Stimulated activated naive B cell treated with anti-CD40 and anti-IgM and Interleukin-4, amounts not matched to agents 10 μg/mL and 1 μg/mL and 100 μg/mL, for 72 hours (primary cell): ENCODE measurements at places on chromosomes 2 and 18.
A peak's percentile ranks its signal among the peaks of the same experiment; 100 is the strongest.

- H3K4me3 ChIP-seq: no peak overlapping the region
- H3K4me1 ChIP-seq: peaks cover 21% of the 10 kb centered on the region
- no peak for DNase-seq
Observed at GRCh38 chr2:169839954-169840746, 12.9 kb downstream of the UBR3 start.

DNA sequence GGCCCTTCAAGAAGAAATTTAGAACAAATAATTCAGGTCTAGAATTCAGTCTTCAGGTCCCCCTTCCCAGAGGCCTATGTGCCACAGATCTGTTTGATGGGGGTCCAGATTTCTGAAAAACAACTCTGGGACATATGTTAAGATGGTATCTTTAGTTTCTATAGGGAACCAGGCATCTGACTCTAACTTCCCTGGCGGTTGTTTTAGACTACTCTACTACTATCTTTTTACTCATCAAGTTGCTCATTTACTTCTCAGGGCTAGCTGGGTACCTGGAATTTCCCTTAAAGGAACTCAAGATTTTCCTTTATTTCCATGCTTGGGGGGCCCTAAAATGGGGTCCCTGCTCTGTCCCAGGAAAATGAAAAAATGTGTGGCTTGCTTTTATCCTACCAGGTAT lies 114.7 kb upstream of the RAB6C start:
- H3K4me3 ChIP-seq: no peak overlapping the region
- DNase-seq: no peak
- no peaks in the 10 kb centered on the region for H3K4me1 ChIP-seq
- no peaks in the 10 kb centered on the region for H3K36me3 ChIP-seq
- H3K27ac ChIP-seq: no peak overlapping the region

- no peaks in the 10 kb centered on the region for H3K27me3 ChIP-seq
- peaks cover 32% of the 10 kb centered on the region for H3K4me1 ChIP-seq
- peaks cover 18% of the 10 kb centered on the region for H3K36me3 ChIP-seq
- DNase-seq: no peak
Observed at GRCh38 chr2:27946530-27947060, 56.1 kb downstream of the BABAM2 start.

- no peaks in the 10 kb centered on the region for H3K36me3 ChIP-seq
- H3K4me1 ChIP-seq: peaks cover 16% of the 10 kb centered on the region
- H3K4me3 ChIP-seq: peak overlapping the region; percentile 99
- no peak overlapping the region for H3K27ac ChIP-seq
Observed at GRCh38 chr2:15562354-15563031, 1.4 kb upstream of the NBAS start.

GRCh38 chr2:29012211-29012681 lies 31.1 kb downstream of the TOGARAM2 start:
- no peaks in the 10 kb centered on the region for H3K36me3 ChIP-seq
- peaks cover 18% of the 10 kb centered on the region for H3K27me3 ChIP-seq
- peak overlapping the region; percentile 82 for H3K27ac ChIP-seq
- peak overlapping the region; percentile 68 for H3K4me3 ChIP-seq
- H3K4me1 ChIP-seq: peaks cover 66% of the 10 kb centered on the region

- DNase-seq: no peak
- no peak overlapping the region for H3K4me3 ChIP-seq
- H3K27me3 ChIP-seq: peaks cover 5% of the 10 kb centered on the region
- no peak overlapping the region for H3K27ac ChIP-seq
Observed at GRCh38 chr18:62396967-62397366, 71.9 kb downstream of the TNFRSF11A start.

DNA sequence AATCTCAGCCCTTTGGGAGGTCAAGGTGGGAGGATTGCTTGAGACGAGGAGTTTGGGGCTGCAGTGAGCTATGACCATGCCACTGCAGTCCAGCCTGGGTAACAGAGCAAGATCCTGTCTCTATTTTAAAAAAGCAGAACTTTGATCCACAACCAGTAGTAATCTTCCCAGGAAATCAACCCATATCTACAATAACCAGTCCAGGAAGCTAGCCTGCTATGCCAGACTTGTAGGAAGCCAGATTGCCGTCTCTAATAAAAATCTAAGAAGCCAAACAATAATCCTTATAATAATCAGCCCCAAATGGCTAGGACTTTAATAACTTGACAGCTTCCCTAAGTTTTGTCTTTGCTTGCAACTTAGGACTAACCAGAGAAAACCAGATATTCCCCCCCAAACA lies 9.0 kb upstream of the ALMS1 start:
- H3K27ac ChIP-seq: no peak overlapping the region
- H3K4me3 ChIP-seq: no peak overlapping the region
- no peak for DNase-seq
- no peaks in the 10 kb centered on the region for H3K4me1 ChIP-seq

- H3K36me3 ChIP-seq: no peaks in the 10 kb centered on the region
- no peak overlapping the region for H3K4me3 ChIP-seq
- no peaks in the 10 kb centered on the region for H3K4me1 ChIP-seq
- H3K27me3 ChIP-seq: peaks cover 15% of the 10 kb centered on the region
Observed at GRCh38 chr2:29351916-29352591, 236.8 kb downstream of the CLIP4 start.

DNA sequence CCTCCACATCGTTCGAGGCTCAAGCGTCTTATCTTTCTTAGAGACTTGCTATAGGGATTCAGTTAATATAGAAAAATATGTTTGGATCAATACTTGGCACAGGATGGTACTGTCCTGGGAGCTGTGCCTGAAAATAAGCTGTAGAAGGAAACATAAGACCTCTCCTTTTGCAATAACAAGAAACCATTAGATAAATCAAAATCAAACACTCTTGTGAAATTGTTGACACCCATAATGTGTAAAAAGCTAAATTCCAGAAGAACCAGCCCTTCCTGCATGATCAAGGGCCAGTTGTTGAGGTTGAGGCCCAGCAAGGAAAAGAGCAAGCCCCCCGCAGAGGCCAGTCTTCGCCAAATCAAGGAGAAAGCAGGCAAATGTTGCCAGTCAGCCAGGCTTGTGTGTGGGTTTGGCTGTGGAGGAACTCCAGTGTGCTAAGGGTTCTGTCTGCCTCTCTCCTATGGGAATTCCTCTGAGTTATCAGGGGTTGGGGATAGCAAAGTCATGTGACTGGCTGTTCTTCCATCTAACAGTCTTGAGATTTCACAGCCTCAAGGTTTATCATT lies 185.7 kb downstream of the ACKR3 start:
- peaks cover 4% of the 10 kb centered on the region for H3K4me1 ChIP-seq
- H3K36me3 ChIP-seq: no peaks in the 10 kb centered on the region
- no peak overlapping the region for H3K27ac ChIP-seq
- no peak for DNase-seq

DNA sequence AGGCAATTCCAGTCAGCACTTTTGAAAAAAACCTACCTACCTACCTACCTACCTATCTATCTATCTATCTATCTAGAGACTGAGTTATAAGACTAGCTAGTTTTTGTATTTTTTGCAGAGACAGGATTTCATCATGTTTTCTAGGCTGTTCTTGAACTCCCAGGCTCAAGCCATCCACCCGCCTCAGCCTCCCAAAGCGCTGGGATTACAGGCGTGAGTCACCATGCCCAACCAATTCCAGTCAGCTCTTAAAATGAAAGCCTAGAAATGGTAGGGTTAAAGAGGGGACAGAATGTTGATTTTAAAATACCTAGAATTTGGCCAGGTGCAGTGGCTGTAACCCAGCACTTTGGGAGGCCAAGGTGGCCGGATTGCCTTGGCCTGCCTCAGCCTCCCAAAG lies 19.1 kb downstream of the MSH2 start:
- no peaks in the 10 kb centered on the region for H3K4me1 ChIP-seq
- peaks cover 25% of the 10 kb centered on the region for H3K36me3 ChIP-seq
- no peaks in the 10 kb centered on the region for H3K27me3 ChIP-seq
- no peak for DNase-seq
- H3K27ac ChIP-seq: no peak overlapping the region

DNA sequence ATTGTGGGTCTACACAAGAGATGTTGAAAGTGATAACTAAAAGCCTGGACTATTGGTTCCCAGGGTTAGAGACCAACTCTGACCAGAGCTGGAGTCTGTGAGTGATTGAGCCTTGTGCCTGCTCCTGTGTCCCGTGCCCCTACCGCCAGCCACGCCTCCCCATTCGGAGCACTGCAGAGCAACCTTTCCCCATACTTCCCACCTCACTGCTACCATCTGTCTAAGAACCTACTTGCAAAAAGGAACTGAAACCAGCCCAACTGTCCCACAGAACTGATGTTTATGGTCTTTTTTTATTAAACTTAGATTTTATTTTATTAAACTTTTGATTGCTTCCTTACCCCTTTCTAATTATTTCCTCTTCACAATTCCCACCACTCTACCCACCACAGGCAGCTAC lies 300.3 kb upstream of the MGAT5 start:
- no peaks in the 10 kb centered on the region for H3K36me3 ChIP-seq
- H3K27me3 ChIP-seq: no peaks in the 10 kb centered on the region
- peak; percentile 47 for DNase-seq
- no peak overlapping the region for H3K27ac ChIP-seq

- H3K4me3 ChIP-seq: no peak overlapping the region
- no peak for DNase-seq
Observed at GRCh38 chr18:39415471-39415870, 1849.9 kb upstream of the CELF4 start.

DNA sequence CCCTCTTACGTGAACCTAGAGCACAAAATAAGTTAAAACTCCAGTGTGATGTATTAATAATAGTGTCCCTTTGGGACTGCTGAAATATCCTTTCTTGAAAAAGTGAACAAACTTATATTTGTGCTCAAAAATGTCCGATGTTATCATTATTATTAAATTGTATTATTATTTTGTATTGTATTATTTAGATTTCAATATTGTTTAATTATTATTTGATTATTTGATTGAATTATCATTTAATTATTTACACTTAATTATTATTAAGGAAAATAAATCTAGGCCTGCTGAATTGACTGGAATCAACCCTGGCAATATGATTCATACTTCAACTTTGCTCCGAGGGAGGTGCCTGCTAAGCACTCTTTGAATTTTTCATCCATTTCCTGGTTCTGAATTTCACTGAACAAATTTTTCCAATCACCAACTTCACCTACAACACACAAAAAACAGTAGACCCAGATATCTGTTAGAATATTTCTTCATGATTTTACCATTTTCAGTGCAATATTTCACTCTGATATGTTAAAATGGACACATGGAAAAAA lies 10.9 kb upstream of the EIF2AK2 start:
- no peaks in the 10 kb centered on the region for H3K27me3 ChIP-seq
- no peak overlapping the region for H3K4me3 ChIP-seq
- DNase-seq: no peak
- peaks cover 5% of the 10 kb centered on the region for H3K36me3 ChIP-seq
- H3K27ac ChIP-seq: no peak overlapping the region

GRCh38 chr2:42799881-42800280 lies 7.5 kb upstream of the HAAO start:
- H3K27me3 ChIP-seq: no peaks in the 10 kb centered on the region
- H3K4me3 ChIP-seq: no peak overlapping the region
- peaks cover 13% of the 10 kb centered on the region for H3K36me3 ChIP-seq
- peaks cover 19% of the 10 kb centered on the region for H3K4me1 ChIP-seq
- no peak overlapping the region for H3K27ac ChIP-seq

DNA sequence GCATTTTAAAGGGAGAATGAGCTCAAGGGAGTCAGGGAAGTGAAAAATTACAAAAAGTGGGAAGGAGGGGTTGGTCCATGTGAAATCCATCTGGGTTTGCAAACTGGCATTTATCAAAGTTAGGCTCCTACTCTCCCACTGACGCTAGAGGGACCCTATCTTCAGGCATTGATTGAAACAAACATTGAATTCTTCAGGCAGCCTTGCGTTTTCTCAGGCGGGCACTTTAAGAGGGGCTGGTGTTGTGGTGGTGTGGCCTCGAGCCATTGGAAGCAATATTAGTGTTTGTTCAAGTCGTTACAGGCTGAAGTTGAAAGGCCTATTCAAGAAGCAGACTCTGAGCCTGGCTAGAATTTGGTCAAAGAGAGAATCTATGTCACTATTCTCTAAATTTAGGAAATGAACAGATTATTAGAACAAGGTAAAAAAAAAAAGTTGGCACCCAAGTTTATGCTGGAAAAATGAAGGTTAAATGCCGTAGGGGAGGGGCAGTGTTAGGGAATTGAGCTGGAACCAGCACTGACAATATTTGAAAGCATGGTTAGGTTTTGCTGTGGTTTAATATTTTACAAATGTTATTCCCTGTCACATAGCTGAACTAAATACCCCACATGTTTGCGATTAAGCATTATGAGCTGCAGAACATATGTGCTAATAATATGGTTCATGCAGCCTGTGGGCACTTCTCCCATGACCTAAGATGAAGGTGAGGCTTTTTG lies 36.8 kb downstream of the STON1 start:
- H3K27ac ChIP-seq: no peak overlapping the region
- no peaks in the 10 kb centered on the region for H3K4me1 ChIP-seq
- no peak for DNase-seq
- H3K4me3 ChIP-seq: no peak overlapping the region
- no peaks in the 10 kb centered on the region for H3K36me3 ChIP-seq

DNA sequence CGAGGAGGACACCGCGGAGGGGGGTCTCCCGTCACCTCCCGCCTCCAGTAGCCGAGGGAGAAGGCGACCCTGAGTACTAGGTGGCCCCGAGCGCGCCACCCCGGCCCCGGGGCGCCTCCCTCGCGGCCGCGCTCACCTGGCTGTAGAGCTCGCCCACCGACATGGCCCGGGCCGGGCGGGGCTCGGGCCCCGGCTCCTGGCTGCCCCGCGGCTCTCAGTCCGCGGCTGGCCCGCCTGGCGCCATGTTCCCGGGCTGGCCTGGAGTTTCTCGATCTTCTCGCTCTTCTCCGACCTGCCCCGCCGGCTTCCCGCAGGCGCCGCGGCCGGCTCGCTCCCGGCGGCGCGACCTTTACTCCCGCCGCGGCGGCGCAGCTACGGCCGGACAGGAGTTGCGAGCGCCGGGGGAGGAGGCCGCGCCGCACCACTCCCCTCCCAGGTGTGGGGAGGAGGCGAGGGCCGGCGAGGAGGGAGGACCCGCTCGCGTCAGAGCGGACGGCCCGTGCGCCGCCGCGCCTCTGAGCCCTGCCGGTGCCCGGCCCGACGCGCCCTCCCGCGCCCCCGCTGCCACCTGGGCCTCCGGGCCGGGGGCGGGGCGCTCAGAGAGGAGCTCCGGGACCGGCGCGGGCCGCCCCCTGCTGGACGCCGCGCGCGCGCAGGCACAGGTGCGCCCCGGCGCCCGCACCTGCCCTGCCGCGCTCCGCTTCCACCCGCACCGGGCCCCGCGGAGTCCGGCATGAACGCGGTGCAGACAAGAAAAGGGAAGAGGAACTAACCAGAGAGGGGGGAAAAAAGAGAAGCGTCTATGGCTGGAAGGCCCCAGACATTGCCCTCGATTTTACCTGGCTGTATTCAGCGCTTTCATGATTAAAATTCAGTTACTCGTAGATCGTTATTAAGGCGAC lies at the start of gene MYO5B:
Gene MYO5B, minus strand, starts transcription at position 517 of the 902 bp plus-strand sequence. Its CDS starts 354 bp downstream, at position 163.
- peak; percentile 40 for DNase-seq
- H3K36me3 ChIP-seq: no peaks in the 10 kb centered on the region
- peak within 1 kb of the TSS; percentile 74 for H3K4me3 ChIP-seq
- H3K4me1 ChIP-seq: peaks cover 23% of the 10 kb centered on the region
